ENCODE measurements at places on chromosomes 5 and 9. TPM values are rescaled to one million over a fixed set of nuclear protein-coding genes. Genes with fewer than 3 reads are reported as not detected.
A peak's percentile ranks its signal among the peaks of the same experiment; 100 is the strongest.

- no peak for DNase-seq
Observed at GRCh38 chr5:10639846-10640368, 76.0 kb downstream of the ANKRD33B start.

GRCh38 chr9:20377790-20378189, 244.5 kb downstream of the MLLT3 start:
- no peak for DNase-seq

DNA sequence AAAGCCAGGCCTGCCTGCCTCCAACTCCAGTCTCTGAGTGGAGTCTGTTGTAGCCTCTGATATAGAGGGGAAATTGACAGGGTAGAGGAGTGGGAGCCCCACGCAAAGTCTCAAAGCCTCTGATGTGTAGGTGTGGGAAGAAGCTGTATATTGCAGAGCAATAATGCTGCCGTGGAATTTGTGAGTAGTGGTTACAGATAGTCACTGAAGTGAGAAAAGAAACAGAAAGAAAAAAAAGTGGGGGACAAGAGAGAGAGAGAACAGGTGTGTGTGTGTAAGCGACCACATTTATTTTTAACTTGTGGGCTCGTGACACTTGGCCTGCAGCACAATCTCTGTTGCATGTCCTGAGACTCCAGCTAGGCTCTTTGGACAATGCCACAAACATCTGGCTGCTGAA, 227.8 kb downstream of the NSG2 start:
- DNase-seq: no peak

DNA sequence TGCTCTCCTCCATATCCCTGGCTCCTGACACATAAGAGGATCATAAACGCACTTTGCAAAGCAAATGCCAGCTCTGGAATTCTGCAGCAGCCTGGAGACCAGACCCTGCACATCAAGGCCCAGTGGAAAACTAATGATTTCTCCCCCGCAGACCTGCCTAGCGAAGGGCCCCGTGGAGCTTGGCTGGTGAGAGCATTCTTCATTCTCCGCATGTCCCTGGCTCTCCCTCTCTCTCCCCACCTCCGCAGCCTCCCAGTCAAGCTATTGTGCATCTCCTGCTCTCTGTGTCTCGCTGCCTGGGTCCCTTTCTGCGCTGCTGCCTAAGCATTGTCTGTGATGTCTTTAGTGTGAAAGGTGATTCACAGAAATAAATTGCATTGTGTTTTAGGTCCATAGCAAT, 46.7 kb downstream of the GRIA1 start:
- no peak for DNase-seq

- no peak for DNase-seq
Observed at GRCh38 chr9:83620841-83621636, 1.9 kb upstream of the IDNK start.

DNA sequence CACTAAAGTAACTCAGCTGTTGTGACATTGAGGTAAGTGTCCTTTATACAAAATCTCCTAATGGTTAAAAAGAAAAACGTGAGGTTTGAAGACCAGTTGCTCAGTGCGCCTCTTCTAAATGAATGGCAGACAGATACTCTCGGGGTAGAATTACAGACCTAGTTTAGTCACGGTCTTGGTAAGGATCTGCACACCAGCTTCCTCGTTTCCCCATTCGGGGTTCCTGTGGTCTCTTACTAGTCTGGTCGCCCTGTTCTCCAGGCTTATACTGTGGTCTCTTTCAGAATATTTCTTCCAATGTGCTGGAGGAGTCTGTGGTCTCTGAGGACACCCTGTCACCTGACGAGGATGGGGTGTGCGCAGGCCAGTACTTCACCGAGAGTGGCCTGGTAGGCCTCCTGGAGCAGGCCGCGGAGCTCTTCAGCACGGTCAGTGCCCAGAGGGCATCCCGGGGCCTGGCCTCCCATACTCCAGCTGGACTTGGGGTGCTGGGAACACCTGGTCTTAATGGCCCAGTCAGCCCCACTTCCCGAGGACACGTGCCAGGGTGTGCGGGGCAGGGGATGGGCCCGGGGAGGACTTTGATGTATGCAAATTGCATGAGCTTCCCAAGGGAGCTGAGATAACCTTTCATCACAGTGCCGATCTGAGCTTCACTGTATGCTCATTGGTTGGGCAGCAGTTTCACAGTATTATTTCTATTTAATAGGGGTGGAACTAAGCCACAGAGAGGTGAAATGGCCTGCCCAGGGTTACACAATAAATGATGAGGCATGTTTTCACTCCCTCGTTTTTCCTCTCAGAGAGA, 224.5 kb downstream of the DOCK8 start:
- DNase-seq: peak; percentile 83

- no peak for DNase-seq
Observed at GRCh38 chr9:71796100-71796767, 27.9 kb upstream of the CEMIP2 start.

KCNT1 gene
- total RNA-seq: 0.38 TPM

DNA sequence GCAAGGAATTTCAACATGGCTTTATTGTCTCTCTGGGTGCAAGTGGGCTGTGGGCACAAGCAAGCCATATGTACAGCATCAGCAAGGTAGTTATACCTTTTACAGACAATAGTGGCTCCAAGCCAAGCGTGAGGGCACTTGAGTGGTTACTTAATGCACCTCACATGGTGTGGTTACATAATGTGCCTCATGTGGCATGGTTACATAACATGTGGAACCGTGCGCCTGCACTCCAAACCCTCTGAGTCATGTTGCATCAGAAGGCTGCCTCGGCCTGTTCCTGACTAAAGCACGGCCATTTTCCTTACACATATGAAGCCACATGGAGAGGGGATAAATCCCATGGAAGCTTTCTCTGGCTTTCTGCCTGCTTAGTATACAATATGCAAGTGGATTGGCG, 150.9 kb downstream of the OSTF1 start:
- no peak for DNase-seq

DNA sequence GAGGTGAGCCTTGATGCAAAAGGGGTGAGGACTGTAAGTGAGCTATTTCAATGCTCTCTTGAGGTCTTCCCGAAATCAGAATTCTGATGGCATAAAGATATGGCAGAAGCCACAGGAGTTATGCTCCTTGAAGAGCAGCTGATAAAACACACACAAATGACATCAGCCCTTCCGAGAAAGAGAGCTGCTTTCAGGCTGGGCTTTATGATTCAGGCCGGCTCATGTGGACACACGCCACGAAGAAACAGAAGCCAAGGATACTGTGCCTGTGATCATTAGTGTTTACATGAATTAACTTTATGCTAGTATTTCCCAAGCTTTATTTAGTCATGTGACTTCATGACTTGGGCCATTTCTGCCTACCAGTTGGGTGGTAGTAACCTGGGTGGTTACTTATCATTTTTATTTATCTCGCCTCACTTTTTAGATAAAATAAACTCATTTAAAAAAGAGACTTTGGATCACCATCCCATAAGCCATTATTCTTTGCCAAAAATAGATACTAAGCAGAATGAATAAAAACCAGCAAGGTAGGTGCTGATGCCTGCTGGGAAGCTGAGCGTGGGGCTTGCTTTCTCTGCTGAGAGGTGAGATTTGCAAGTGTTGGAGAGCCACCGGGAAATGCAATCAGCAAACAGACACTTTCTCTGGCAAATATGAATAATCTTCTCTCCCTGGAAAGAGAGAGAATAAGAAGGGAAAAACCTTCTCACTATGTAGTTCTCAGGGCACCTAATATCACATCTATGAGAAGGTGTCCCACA, 73.0 kb upstream of the SLC25A51 start:
- peak; percentile 89 for DNase-seq

DOCK2 gene
- total RNA-seq: 33.8 TPM

- DNase-seq: no peak
Observed at GRCh38 chr9:105118636-105119035, 125.8 kb upstream of the SLC44A1 start.

DNA sequence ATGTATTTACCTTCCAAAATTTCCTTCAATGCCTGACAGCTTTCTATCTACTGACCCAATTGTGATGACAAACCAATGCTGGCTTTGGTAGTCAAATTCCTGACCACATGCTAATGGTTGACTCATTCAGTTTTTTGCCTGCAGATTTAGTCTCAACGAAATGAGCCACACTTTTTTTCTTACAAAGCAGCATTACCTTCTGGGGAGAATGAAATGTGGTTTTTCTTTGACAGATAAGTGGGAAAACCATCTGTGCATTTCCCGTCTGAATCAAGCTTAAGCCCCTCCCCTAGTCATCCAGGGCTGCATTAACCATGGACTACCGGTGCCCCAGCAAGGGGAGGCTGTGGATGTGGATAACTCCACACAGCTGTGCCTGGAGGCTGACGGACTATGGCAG, 99.6 kb upstream of the TAF11L2 start:
- no peak for DNase-seq

GRCh38 chr5:71810023-71810422, 90.9 kb downstream of the CARTPT start:
- no peak for DNase-seq

DNA sequence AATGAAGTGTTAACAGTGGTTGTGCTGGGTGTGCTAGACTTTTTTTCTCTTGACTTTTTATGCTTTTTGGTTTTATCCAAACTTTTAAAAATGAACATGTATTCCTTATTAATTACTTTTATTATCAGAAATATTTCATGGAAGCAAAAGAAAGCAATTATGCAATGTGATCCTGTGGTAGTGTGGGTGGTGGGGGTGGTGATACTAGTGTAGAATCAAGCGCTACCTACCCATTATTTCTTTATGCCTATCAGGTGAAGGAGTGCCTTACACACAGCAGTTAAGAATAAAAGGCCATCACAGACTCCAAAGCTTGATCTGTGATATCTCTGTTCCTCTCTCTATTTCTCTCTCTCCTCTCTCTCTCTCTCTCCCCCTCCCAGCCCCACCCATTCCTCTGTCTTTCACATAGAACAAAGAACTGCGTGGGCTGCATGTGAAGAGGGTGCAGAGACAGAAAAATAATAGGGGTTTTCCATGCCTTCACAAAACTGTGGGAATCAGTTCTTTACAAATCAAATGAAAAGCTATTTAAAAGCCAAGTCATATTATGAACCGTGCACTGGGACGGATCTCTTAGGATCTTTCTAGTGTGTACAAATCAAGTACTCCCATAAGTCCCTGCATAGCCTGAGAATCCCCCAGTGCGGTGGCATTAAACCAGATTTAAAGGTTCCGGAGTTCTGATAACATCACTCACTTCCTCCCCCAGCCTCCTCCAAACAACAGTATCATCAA, 351.2 kb downstream of the RAB3C start:
- DNase-seq: no peak

DNA sequence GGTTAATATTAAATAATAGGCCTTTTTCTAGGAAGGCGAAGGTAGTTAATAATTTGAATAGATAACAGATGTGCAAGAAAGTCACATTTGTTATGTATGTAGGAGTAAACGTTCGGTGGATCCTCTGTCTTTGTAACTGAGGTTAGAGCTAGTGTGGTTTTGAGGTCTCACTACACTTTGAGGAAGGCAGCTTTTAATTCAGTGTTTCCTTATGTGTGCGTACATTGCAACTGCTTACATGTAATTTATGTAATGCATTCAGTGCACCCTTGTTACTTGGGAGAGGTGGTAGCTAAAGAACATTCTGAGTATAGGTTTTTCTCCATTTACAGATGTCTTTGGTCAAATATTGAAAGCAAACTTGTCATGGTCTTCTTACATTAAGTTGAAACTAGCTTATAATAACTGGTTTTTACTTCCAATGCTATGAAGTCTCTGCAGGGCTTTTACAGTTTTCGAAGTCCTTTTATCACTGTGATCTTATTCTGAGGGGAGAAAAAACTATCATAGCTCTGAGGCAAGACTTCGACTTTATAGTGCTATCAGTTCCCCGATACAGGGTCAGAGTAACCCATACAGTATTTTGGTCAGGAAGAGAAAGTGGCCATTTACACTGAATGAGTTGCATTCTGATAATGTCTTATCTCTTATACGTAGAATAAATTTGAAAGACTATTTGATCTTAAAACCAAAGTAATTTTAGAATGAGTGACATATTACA, 45.7 kb downstream of the TGFBR1 start:
- DNase-seq: no peak

DNA sequence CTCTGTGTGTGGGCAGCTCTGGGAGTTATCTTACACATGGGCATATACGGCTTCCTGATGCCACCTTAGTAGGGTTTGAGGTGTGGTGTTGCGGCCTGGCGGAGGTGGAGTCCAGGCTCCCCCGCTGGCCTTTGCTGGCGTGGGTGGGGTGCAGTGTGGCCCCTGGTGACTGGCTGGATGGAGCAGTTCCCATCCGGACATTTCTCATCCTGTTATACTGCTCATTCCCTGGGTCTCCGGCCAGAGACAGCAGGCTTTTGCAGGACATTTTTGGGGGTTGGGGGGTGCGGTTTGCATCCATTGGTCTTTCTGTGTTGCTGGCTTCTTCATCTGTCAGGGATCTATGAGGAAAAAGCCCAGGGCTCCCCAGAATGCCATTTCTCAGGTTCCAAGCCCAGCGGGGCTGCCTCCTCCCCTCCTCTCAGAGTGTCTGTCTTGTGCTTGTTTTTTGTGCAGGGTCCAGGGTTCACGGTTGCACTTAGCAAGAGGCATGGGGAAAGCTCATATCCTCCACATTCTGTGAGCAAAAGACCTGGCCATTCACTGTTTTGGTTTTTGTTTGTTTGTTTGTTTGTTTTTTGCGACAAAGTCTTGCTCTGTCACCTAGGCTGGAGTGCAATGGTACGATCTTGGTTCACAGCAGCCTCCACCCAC, 22.3 kb downstream of the NDUFS6 start:
- peak; percentile 62 for DNase-seq

DNA sequence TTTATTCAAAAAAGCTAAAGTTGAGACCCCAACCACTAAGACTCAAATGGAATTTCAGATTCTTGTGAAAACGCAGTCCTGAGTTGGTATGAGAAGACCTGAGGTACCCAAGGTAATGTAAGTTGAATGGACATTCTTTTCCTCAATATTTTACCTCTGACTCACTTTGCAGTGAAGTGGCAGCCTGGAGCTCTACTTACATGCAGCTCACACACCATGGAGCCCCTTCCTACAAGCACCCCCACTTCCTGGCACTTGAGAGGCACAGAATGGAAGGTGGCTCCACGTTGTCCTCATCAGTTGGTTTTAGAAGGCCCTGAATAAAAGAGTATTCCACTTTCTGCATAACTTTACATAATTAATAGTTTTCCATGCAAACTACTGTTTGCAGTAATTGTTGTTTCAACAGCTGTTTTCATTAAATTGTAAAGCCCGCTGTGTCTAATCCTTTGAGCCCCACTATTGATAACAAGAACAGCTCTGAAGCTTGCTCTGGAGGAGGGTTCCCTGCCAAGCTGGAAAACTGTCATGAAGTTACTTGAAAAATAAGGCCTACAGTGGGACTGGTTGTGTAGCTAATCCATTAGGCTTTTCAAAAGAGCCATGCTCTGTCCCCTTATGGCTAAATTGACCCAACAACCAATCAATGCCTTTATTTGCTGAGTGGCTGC, 102.2 kb upstream of the SPATA31D4 start:
- no peak for DNase-seq

THOC3 gene
- total RNA-seq: 12.5 TPM

DNA sequence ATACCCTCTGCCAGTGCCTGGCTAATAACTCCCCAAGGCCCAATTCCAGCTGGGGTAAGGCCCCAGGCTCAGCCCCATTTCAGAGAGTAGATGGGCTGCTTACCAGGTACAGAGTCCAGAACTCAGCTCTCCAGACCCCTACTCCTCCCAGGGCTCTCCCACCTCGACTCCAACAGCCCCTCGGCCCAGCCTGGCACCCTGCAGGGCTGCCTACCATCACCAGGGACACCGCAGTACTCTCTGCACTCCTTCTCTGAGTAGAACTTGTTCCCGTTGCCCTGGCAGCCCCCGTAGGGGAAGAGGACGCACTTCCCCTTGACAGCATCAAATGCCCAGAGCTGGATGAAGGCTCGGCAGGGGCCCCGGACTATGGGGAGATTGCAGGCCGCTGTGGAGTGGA, 17.4 kb downstream of the AMBP start:
- DNase-seq: no peak

- DNase-seq: no peak
Observed at GRCh38 chr5:79002374-79002773, 17.3 kb upstream of the ARSB start.

ZNF366 gene
- 5.1 TPM for total RNA-seq

SLCO6A1 gene
- total RNA-seq: not detected

Data from posterior vena cava (tissue), 2 donors.